ENCODE measurements at places on chromosomes 12 and 14.

GRCh38 chr14:76465664-76466063, 89.7 kb downstream of the ESRRB start:
- no peak for DNase-seq

GRCh38 chr14:72892103-72892878, 1.6 kb downstream of the DPF3 start:
- DNase-seq: peak; percentile 17

- DNase-seq: peak; percentile 39
Measured at GRCh38 chr12:80269803-80270552, 170.6 kb downstream of the OTOGL start.

DNA sequence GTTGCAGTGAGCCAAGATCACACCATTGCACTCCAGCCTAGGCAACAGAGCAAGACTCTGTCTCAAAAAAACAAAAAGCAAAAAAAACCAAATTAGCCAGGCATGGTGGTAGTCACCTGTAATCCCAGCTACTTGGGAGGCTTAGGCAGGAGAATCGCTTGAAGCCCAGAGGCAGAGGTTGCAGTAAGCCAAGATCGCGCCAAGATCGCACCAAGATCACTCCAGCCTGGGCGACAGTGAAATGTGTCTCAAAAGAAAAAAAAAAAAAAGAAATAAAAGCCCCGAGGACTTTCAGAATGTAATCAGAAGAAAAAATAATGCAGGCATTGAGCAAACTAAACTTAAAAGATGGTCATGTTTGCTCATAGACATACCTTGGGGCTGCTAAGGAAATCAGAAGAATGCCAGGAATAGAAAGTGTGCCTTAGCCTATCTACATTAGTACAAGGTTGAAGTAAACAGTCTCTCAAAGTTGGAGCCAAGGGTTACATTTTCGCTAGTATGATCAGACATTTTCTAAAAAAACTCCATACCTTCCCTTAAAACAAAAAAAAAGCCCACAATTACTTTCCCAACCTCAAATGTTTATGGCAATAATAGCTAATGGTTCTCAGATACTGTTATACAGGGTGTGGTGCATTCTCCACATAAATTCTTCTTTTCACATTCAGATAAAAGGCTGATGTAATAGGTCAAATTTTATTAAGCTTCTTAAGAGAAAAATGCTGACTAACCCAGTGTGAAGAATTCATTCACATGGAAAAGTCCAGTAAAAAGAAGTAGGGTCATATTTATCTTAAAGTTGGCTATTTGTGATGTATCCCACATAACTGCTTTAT, 15.8 kb downstream of the DTD2 start:
- DNase-seq: peak; percentile 49

- DNase-seq: peak; percentile 78
Measured at GRCh38 chr12:62793256-62794217, 141.4 kb downstream of the PPM1H start.
